ENCODE measurements at places on chromosomes 7 and 10. TPM values are rescaled to one million over a fixed set of nuclear protein-coding genes. Genes with fewer than 3 reads are reported as not detected.

- H3K27ac ChIP-seq: no peak overlapping the region
- DNase-seq: no peak
- H3K36me3 ChIP-seq: no peaks in the 10 kb centered on the region
- no peak overlapping the region for H3K4me3 ChIP-seq
These were observed 67.9 kb upstream of the ANTXRL start for GRCh38 chr10:46218921-46219320.

- H3K4me3 ChIP-seq: no peak overlapping the region
- no peak for DNase-seq
- peaks cover 5% of the 10 kb centered on the region for H3K27me3 ChIP-seq
- no peak overlapping the region for H3K27ac ChIP-seq
- no peaks in the 10 kb centered on the region for H3K36me3 ChIP-seq
- H3K4me1 ChIP-seq: peaks cover 3% of the 10 kb centered on the region
These were observed 11.5 kb upstream of the GRIFIN start for GRCh38 chr7:2487586-2488271.

Gene HHEX
- total RNA-seq: 50.3 TPM

DNA sequence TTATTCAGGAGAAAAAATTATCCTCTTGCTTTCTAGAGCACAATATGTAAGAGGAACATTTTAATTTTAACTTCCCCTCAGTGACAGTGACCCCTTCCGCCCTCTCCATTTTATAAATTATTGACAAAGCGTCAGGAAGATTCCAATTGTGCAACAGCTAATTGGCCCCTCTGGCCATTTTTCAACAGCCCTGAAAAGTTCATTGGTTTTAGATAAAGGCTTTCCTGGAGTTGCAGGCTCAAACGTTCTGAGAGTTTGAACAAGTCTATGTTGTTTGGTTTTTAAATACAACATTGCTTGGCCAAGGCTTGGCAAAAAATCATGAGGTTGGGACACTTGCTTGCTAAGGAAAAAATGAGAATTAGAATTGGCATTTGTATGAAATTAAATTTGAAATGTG, 422.2 kb upstream of the ANKRD30A start:
- no peaks in the 10 kb centered on the region for H3K4me1 ChIP-seq
- H3K27ac ChIP-seq: no peak overlapping the region
- no peak for DNase-seq
- H3K27me3 ChIP-seq: no peaks in the 10 kb centered on the region

- no peak overlapping the region for H3K27ac ChIP-seq
- H3K27me3 ChIP-seq: no peaks in the 10 kb centered on the region
- no peaks in the 10 kb centered on the region for H3K36me3 ChIP-seq
- no peaks in the 10 kb centered on the region for H3K4me1 ChIP-seq
- no peak overlapping the region for H3K4me3 ChIP-seq
- no peak for DNase-seq
These were observed 54.3 kb downstream of the INSYN2A start for GRCh38 chr10:127142136-127142535.

DNA sequence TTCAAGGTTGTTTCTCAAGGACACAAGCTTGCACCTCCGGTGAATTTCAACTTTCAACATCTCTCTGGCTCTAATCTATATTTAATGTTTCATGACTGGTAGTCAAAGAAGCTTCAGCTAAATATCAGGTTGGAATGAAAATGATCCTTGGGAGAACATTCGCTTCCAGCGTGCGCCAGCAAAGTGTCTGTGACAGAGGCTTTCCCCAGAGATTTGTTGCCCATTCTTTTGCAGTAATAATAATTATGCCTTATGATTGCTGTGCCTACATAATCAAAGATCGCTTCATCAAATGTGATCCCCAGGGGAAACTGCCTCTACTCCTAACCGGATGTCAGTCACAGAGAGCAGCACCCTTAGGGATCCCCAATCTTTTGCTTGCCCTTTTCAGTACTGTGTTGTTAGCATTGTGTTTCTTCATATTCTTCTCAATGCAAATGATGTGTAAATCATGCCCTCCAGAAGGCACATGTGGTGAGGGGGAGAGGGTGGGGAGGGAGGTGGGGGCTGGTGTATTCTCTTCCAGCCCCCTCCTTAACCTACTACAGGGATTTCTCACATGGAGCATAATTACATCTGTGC, 30.5 kb downstream of the FZD1 start:
- H3K36me3 ChIP-seq: no peaks in the 10 kb centered on the region
- no peak overlapping the region for H3K27ac ChIP-seq
- no peak overlapping the region for H3K4me3 ChIP-seq
- no peaks in the 10 kb centered on the region for H3K4me1 ChIP-seq
- no peak for DNase-seq
- H3K27me3 ChIP-seq: peaks cover 20% of the 10 kb centered on the region

Gene IRF5
- 164 TPM for total RNA-seq

Gene CRHR2
- not detected for total RNA-seq

DNA sequence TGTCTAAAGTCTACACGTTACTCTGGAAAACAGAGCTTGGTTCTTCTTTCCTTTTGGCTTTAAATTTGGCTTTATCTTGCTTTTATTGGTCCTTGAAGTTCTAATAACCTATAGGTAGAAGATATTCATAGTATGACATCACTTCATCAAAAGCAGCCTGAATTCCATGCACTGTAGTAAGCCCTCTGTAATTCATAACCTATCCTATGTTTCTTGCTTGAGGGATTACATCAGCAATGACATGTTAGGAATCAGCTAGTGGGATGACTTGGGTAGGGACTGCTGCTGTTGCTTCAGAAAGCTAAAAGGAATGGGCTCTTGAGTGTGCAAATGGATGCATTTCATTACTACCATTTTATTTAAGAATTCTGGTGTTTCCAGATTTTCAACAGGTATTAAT, 184.9 kb downstream of the PTEN start:
- no peak overlapping the region for H3K4me3 ChIP-seq
- no peak overlapping the region for H3K27ac ChIP-seq
- DNase-seq: no peak

DNA sequence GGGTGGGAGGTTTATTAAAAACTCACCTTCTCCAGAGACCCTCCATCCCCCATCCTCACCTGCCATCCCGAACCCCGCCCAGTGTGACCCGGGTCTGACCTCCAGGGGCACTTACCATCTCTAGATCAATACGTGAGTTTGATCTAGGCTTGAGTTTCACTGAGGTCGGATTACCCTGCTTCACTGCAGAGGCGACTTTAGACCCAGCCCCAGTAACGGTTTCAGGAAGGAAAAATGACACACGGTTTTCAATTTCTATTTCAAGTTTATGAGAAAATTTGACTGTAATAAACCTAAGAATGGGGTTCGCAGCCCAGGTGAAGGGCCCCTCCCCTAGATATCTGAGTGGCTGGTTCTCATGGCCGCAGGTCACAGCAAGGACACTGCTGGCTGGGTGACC, 33.1 kb downstream of the RCC1L start:
- H3K4me3 ChIP-seq: no peak overlapping the region
- H3K27ac ChIP-seq: no peak overlapping the region
- DNase-seq: no peak

DNA sequence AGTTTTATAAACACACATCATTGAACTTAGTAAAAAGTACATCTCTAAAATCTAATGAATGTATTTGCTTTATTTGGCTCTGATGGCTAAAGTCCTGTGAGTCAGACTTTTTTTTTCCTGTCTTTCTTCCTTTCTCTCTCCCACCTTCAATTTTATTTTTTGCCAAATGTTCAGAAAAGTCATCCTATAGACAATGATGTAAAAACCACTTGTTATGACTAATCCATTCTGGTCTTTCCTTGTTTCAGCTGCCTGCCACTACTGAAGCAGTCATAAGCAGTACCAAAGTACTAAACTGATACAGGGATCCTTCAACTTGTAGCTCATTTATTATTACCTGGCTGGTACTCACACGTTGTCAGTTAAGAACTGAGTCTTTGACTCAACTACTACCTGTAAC, 23.9 kb downstream of the HECTD2 start:
- DNase-seq: no peak
- peaks cover 2% of the 10 kb centered on the region for H3K4me1 ChIP-seq
- H3K4me3 ChIP-seq: no peak overlapping the region
- peaks cover 13% of the 10 kb centered on the region for H3K36me3 ChIP-seq

Gene ERVW-1
- total RNA-seq: not detected

Gene GALNT17
- not detected for total RNA-seq

GRCh38 chr7:42227541-42227935, 9.5 kb downstream of the GLI3 start:
- no peak for DNase-seq

- peak overlapping the region; percentile 14 for H3K27ac ChIP-seq
- no peak for DNase-seq
- H3K4me3 ChIP-seq: no peak overlapping the region
- peaks cover 26% of the 10 kb centered on the region for H3K4me1 ChIP-seq
These were observed 9.8 kb downstream of the KCTD7 start for GRCh38 chr7:66638309-66639099.

Gene NUTM2E
- total RNA-seq: 0.44 TPM

Gene CLCN1
- not detected for total RNA-seq

GRCh38 chr10:86077871-86078638, 288.5 kb downstream of the GRID1 start:
- no peaks in the 10 kb centered on the region for H3K36me3 ChIP-seq
- H3K27ac ChIP-seq: no peak overlapping the region
- H3K27me3 ChIP-seq: peaks cover 11% of the 10 kb centered on the region
- no peak overlapping the region for H3K4me3 ChIP-seq
- no peaks in the 10 kb centered on the region for H3K4me1 ChIP-seq
- DNase-seq: no peak

Gene CALCR
- total RNA-seq: not detected

GRCh38 chr7:21377545-21377944, 50.3 kb upstream of the SP4 start:
- no peaks in the 10 kb centered on the region for H3K4me1 ChIP-seq
- no peak for DNase-seq
- H3K27ac ChIP-seq: no peak overlapping the region
- peaks cover 8% of the 10 kb centered on the region for H3K36me3 ChIP-seq
- H3K27me3 ChIP-seq: no peaks in the 10 kb centered on the region

Gene SMKR1
- 2.4 TPM for total RNA-seq

Gene CPA4
- total RNA-seq: not detected

DNA sequence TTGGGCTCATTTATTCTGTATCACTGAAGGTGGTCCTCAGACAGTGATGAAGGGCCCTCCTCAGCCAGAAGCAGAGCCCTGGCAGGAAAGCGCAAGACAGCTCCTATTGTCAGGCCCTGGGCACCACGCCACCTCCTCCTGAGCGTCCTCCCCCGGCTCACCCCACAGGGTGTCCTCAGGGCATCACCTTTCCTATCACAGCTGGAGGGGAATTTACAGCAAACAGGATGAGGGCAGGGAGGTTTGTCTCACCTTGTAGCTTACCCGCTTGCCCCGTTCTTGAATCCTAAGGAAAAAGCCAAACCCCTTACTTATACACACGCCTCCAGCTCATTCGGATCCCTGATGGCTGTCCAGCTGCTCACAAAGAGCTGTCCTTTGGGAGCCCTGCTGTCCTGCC, 50.2 kb upstream of the LANCL2 start:
- no peak for DNase-seq
- no peak overlapping the region for H3K27ac ChIP-seq
- peaks cover 10% of the 10 kb centered on the region for H3K27me3 ChIP-seq
- no peak overlapping the region for H3K4me3 ChIP-seq

Gene ASAH2B
- 1.3 TPM for total RNA-seq

Gene PDE1C
- not detected for total RNA-seq

Gene TPST1
- total RNA-seq: 6.5 TPM

DNA sequence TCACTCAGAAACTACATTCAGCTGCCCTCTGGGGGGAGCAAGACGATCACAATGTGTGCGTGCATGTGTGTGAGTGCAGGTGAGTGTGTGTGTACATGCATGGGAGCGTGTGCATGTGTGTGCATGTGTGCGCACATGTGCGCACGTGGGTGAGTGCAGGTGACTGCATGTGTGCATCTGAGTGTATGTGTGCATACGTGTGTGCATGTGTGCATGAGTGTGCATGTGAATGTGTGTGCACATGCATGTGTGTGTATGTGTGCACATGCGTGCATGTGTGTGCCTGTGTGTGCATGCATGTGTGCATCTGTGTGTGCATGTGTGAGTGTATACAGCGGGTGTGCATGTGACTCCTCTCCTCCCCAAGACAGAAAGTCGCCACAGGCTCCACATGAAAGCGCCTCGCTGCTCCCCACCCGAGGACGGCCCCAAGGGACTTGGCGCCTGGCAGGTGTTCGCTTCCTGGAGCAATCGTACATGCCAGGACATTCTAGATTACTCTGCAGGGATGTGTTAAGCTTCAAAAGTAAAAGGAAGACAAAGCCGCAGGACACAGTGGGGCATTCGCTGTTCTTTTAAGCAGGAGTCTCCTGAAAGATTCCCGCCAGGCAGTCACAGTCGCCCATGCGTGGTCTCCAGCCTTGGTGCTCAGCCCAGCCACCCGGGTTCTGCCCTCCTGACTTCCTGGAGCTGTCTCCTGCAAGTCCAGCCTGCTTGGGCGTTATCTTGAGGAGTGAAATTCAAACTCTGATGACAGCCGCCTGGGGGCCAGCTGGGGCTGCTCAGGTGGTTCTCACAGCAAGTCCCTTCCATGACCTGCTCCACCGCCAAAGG, 42.0 kb upstream of the ADGRA1 start:
- H3K36me3 ChIP-seq: no peaks in the 10 kb centered on the region
- no peaks in the 10 kb centered on the region for H3K27me3 ChIP-seq
- no peak for DNase-seq
- no peaks in the 10 kb centered on the region for H3K4me1 ChIP-seq
- H3K27ac ChIP-seq: no peak overlapping the region

DNA sequence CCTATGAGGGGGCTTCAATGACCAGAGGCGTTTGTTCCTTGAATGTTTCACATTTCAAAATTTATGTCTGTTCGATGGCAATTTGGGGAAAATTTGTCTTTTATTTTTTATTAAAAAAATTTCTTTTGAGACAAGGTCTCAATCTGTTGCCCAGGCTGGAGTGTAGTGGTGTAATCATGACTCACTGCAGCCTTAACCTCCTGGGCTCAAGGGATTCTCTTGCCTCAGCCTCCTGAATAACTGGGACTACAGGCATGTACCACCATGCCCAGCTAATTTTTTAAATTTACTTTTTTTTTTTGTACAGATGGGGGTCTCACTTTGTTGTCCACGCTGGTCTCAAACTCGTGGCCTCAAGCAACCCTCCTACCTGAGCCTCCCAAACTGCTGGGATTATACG, 39.7 kb downstream of the OTUD1 start:
- H3K27me3 ChIP-seq: peaks cover 2% of the 10 kb centered on the region
- no peak overlapping the region for H3K27ac ChIP-seq

DNA sequence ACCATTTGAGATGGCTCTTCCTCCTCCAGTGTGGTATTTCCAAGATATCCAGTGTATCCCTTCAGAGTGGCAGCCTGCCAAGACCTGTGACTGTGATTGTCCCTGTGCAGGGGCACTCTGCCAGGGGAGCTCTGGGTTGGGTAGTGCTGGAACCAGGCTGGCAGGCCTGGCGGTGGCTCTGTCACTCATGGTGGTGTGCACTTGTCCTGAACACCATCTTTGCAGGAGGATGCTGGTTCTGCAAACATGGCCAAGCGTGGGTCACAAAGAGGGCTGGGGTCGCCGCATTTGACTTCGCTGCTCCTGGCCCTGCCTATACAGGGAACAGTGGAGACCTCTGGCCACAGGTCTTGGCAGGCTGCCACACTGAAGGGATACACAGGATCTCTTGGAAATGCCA, 205.2 kb downstream of the PRPF18 start:
- H3K27ac ChIP-seq: no peak overlapping the region
- no peak for DNase-seq
- no peaks in the 10 kb centered on the region for H3K36me3 ChIP-seq
- peaks cover 42% of the 10 kb centered on the region for H3K4me1 ChIP-seq
- no peaks in the 10 kb centered on the region for H3K27me3 ChIP-seq

Gene SEC31B
- 21.6 TPM for total RNA-seq

GRCh38 chr10:128187788-128188185, 61.6 kb upstream of the MKI67 start:
- peaks cover 1% of the 10 kb centered on the region for H3K36me3 ChIP-seq
- peaks cover 12% of the 10 kb centered on the region for H3K27me3 ChIP-seq
- no peaks in the 10 kb centered on the region for H3K4me1 ChIP-seq
- DNase-seq: no peak
- H3K27ac ChIP-seq: no peak overlapping the region

All from activated B cell treated with CpG ODN at 0.5 μM for 24 hours (primary cell).